ENCODE measurements at places on chromosomes 13 and 19. TPM values are rescaled to one million over a fixed set of nuclear protein-coding genes. Genes with fewer than 3 reads are reported as not detected.

The ZNF524 gene
- 6.6 TPM for polyA plus RNA-seq

The TMEM238 gene
- not detected for polyA plus RNA-seq

The CADM4 gene
- 4.9 TPM for polyA plus RNA-seq

The CLIP3 gene
- 28.7 TPM for polyA plus RNA-seq

The CLEC4G gene
- not detected for polyA plus RNA-seq

The JAK3 gene
- 1.5 TPM for polyA plus RNA-seq

The KCTD15 gene
- 19.6 TPM for polyA plus RNA-seq

The ZNF728 gene
- not detected for polyA plus RNA-seq

The MUC16 gene
- not detected for polyA plus RNA-seq

The FUT1 gene
- polyA plus RNA-seq: 0.09 TPM

The SHISA7 gene
- not detected for polyA plus RNA-seq

The EPSTI1 gene
- 1.6 TPM for polyA plus RNA-seq

The GNG7 gene
- polyA plus RNA-seq: 0.19 TPM

The ZNF578 gene
- polyA plus RNA-seq: 1.4 TPM

The MAMSTR gene
- 1.9 TPM for polyA plus RNA-seq

The FAM216B gene
- not detected for polyA plus RNA-seq

The RASL11A gene
- polyA plus RNA-seq: 9.8 TPM

The DZIP1 gene
- 15.9 TPM for polyA plus RNA-seq

The DACT3 gene
- 5.7 TPM for polyA plus RNA-seq

The NUMBL gene
- 29.8 TPM for polyA plus RNA-seq

The TEX26 gene
- polyA plus RNA-seq: not detected

The ZNF177 gene
- 0.76 TPM for polyA plus RNA-seq

The KIR3DL2 gene
- polyA plus RNA-seq: not detected

The LINGO3 gene
- polyA plus RNA-seq: not detected

The FOXA3 gene
- polyA plus RNA-seq: not detected

The AKAP11 gene
- polyA plus RNA-seq: 8.0 TPM

The GPR4 gene
- polyA plus RNA-seq: 0.02 TPM

The LILRA1 gene
- not detected for polyA plus RNA-seq

The PRR36 gene
- polyA plus RNA-seq: 0.02 TPM

The GFY gene
- not detected for polyA plus RNA-seq

The GPR12 gene
- not detected for polyA plus RNA-seq

The MBD3L3 gene
- not detected for polyA plus RNA-seq

The CASP14 gene
- polyA plus RNA-seq: not detected

The AXL gene
- polyA plus RNA-seq: 235 TPM

The CLASRP gene
- polyA plus RNA-seq: 34.9 TPM

The INAFM1 gene
- polyA plus RNA-seq: 11.0 TPM

The MIR17HG gene
- 0.77 TPM for polyA plus RNA-seq

The TMEM38A gene
- 2.2 TPM for polyA plus RNA-seq

The GSX1 gene
- polyA plus RNA-seq: not detected

The ZNF544 gene
- polyA plus RNA-seq: 14.4 TPM

The ZNF229 gene
- 3.0 TPM for polyA plus RNA-seq

The DIRAS1 gene
- polyA plus RNA-seq: 14.0 TPM

The CCL25 gene
- not detected for polyA plus RNA-seq

The ZNF550 gene
- 5.7 TPM for polyA plus RNA-seq

The MED25 gene
- 37.0 TPM for polyA plus RNA-seq

The CCDC124 gene
- polyA plus RNA-seq: 148 TPM

The GNG8 gene
- polyA plus RNA-seq: not detected

The SPRYD7 gene
- polyA plus RNA-seq: 20.2 TPM

The CCNE1 gene
- polyA plus RNA-seq: 7.4 TPM

The LILRB4 gene
- not detected for polyA plus RNA-seq

The PPFIA3 gene
- polyA plus RNA-seq: 2.4 TPM

Measured in IMR-90 (cell line).